ENCODE measurements at places on chromosomes 7 and 10.

DNA sequence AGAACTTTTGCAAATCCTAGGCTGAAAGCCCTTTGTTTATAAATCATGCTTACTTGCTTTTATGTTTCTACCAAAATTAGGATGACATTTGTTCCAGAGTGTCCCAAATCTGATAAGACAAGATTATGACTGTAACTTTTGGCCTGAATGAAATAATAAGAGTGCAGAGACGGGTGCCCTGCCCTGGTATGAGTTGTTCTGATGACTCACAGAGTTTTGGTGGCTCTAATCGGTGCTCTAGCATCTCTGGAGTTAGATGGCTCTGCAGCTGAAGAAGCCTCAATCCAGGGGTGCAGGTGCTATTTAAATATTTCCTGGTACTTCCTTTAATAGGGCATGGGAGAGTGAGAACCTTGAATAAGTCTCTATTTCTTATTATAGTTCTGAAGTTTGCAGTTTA is 102.2 kb upstream of the ELMO1 start:
- DNase-seq = no peak

DNA sequence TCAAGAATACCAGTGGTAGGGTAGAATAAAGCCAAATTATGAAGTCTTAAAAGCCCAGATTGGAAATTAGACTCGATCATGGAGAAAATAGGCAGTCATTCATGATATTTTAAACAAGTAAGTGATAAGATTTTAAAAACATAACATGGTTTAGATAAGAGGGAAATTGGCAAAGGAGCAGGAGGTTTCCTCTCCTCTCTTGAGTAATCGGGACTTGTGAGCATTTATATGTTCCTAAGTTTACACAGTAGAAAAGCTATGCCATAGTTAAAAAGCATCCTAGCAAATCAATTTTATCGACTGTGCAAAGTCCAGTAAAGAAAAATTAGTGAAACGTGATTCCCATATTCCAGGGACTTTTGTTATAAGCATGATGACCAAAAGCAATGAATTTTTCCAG is 313.2 kb downstream of the AHR start:
- DNase-seq = no peak

GRCh38 chr7:71303566-71303965 is 171.6 kb downstream of the GALNT17 start:
- DNase-seq = no peak

GRCh38 chr7:139811066-139811465 is 18.0 kb upstream of the TBXAS1 start:
- no peak for DNase-seq

DNA sequence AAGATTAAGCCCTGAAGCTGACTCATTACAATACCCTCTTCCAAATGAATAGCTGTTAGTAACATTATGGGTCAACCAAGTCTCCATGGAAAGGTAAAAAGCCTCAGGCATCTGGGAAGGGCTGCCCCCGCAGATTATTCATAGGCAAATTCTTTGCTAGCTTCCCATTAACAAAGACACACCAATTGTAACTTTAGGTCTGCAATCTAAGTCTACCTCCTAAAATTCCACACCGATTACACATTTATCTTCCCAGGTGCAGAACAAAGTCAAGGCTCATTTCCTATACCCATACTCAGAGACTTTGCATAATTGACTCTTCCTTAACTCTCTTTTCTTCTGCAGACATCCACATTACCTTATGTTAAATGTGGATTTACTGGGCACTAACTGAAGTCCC is 826.3 kb upstream of the MBL2 start:
- no peak for DNase-seq

GRCh38 chr10:92737484-92737883 is 47.7 kb downstream of the HHEX start:
- no peak for DNase-seq
